Stimulated activated CD8-positive, alpha-beta memory T cell treated with anti-CD3 and anti-CD28 coated beads, Interleukin-15, amount 100 ng/mL, for 1 hour (primary cell): ENCODE measurements at places on chromosomes 2 and 18.

DNA sequence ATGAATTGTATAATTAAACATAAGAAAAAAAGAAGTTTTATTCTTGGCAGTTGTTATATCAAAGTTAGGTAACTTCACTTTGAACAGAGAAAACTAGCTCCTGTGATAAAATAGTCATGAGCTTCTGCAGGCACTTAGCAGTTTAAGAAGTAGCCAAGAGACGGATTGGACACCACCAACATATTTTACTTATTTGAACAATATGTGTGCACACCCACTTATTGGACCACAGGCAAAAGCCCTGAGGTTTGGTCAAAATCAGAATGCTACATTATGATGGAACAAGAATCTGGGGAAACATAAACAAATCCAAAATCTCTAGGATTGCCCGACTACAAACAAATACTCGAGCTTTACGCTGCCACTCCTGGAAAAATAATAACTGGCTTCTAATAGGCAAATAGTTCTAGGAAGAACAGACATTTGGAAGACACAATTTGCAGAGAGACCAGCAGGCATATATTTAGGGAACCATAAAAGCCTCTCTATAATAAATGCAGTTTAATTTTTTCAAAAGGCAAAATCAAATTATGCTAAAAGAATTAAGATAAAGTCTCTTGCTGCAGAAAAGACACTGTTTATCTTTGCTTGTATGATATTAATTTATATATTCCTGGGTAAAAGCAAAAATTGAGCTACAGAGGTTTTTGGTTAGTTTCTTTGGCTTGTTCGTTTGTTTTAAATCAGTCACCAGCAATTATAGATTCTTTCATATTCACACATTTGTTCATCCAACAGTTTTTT is 117.9 kb downstream of the CDC42EP3 start:
- no peak for DNase-seq

GRCh38 chr2:238670111-238670585 is 177.7 kb upstream of the TWIST2 start:
- no peak for DNase-seq

GRCh38 chr2:157897106-157897971 is 21.2 kb upstream of the ACVR1 start:
- DNase-seq, result no peak

DNA sequence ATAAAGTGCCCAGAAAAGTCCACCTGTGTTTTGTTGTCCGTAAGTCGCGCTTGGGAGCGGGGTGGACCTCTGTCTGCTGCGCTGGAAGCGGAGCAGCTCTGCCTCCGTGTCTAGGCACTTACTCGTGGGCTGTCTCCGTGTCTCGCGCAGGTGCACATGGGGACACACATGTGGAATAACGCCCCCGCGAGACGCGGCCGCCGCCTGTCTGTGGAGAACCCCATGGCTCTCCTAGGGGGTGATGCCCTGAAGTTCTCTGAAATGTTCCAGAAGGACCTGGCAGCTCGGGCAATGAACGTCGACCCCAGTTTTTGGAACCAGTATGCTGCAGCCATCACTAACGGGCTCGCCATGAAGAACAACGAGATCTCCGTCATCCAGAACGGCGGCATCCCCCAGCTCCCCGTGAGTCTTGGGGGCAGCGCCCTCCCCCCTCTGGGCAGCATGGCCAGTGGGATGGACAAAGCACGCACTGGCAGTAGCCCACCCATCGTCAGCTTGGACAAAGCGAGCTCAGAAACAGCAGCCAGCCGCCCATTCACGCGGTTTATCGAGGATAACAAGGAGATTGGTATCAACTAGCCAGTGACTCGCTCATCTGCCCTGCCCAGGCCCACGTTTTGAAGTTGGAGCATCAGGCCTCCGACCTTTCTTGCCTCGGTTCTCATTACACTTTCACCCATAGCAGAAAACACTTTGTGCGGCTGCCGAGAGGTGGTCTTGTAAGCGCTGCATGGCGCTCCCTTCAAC is 17.3 kb downstream of the SALL3 start:
- no peak for DNase-seq

GRCh38 chr2:74512744-74513604 is 1.3 kb upstream of the TLX2 start:
- no peak for DNase-seq

GRCh38 chr2:150424406-150424805 is 63.1 kb downstream of the RND3 start:
- no peak for DNase-seq

GRCh38 chr2:53896864-53897263 is 37.1 kb upstream of the GPR75 start:
- DNase-seq, result no peak

DNA sequence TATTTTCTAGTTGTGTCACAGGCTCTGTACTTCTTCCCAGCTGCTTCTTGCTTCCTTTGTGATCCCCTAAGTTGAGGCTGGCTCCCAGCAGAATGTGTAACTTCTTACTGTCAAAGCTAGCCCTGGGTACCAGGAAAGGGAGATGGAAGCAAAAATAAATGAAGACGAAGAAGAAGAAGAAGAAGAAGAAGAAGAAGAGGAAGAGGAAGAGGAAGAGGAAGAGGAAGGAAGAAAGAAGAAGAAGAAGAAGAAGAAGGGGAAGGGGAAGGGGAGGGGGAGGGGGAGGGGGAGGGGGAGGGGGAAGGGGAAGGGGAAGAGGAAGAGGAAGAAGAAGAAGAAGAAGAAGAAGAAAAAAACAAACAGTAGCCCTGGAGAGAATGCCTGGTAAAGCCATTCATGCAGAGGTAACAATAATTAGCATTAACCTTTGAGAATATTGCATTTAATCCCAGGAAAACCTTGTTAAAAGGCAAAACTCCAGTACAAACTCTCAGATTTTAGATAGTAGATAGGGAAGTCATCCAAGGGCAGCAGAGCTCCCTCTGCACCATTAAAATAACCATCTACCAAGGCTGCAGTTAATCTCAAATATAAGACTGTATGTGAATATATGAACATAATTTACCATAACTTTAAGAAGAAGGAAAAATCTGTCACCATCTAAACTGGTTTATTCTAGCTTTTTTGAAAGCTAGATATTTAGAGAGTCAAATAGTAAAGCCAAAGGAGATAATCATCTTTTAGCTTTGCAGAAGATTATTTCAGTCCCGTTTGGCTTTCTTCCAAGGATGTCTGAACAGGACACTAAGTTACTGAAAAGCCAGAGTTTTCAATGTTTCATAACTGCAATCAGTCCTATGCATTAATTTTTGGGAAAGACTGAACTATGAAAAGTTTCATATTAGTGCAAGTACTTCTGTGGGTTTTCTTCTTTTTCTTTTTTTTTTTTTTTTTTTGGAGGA is 44.3 kb upstream of the FBXO11 start:
- no peak for DNase-seq

DNA sequence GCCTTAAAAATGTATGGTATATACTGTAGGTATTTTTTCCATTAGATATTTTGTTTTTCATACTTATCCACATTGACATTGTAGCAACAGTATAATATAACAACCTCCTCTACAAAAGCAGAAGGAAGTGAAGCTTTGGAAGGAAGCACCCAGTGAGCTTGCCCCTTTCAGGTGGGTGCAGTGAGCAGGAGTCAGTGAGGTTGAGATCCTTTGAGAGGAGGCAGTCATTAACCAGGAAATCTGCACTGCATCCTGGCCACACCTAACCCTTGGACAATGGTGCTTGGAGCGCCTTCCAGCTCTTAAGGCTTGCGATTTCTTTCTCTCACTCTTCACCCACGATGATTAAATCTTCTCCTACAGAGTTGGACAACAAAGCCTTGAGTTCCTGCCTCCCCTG is 13.9 kb downstream of the IL37 start:
- DNase-seq, result no peak

GRCh38 chr18:75323821-75324585 is 103.5 kb downstream of the SMIM21 start:
- no peak for DNase-seq

DNA sequence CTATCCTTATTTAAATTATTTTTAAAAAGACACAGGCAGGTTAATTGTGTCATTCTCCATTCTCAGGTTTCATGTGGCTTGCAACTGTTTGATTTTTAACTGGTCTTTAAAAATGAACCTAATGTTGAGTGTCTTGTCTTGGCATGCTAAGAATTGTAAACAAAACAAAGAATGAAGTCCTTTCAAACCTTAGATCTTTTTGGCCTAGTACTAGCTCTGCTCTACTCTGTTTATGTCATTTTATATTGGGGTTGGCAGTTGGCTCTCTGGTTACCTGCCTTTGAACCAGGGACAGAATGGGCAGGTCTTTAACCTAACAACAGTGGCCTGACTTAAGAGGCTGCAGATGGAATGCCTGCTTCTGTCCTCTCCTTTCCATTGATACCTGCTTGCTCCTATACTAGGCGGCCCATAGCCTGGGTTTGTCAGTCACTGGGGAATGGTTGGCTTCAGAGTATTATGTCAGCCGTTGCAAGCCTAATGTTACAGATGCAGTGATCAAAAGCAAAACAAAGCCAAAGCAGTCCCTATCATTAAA is 85.5 kb downstream of the MTA3 start:
- no peak for DNase-seq

DNA sequence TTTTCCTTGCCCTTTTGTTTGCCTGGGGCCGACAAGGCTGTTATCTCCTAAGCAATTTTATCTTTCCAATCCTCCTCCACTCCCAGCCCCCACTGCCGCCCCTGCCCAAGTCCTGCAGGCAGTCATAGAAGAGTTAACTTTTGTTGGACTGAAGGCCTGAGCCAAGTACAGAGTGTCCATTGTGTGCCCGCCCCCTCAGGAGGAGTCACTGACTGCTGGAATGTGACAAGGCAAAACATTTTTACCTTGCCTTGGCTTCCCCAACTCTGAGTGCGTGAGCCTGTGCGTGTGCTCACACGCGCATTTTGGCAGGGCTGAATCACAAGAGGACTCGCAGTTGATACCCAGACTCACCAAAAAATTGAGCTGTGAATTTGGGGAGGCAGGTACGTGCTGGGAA is 16.2 kb downstream of the SETBP1 start:
- no peak for DNase-seq

- no peak for DNase-seq
Measured at GRCh38 chr2:96817882-96818281, 1.8 kb downstream of the CNNM3 start.
